ENCODE measurements at places on chromosomes 2 and 18.
A peak's percentile ranks its signal among the peaks of the same experiment; 100 is the strongest.

DNA sequence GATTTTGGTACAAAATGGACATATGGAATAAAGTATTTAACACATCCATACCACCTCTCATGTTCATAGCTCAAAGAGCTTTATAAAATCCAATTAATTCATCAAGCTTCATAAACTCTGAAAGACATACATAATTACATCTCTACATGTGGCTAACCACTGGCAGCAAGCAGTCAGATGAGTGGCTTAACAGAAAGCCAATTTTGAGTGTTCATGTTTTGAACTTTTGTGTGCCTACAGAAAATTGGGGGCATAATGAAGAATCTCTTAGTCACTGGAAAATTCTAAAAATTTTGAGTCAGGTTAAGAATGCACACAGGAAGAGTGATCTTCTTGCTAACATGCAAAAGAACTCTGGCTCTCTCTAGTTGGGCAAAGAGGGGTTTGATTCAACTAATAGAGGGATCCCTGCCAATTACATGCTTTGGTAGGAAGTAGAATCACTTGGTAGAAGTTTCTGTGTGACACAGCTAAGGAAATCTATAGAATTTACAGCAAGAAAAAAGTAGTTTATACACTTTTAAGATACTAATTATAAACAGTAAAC lies 287.4 kb downstream of the NOL4 start:
- no peak for DNase-seq

DNA sequence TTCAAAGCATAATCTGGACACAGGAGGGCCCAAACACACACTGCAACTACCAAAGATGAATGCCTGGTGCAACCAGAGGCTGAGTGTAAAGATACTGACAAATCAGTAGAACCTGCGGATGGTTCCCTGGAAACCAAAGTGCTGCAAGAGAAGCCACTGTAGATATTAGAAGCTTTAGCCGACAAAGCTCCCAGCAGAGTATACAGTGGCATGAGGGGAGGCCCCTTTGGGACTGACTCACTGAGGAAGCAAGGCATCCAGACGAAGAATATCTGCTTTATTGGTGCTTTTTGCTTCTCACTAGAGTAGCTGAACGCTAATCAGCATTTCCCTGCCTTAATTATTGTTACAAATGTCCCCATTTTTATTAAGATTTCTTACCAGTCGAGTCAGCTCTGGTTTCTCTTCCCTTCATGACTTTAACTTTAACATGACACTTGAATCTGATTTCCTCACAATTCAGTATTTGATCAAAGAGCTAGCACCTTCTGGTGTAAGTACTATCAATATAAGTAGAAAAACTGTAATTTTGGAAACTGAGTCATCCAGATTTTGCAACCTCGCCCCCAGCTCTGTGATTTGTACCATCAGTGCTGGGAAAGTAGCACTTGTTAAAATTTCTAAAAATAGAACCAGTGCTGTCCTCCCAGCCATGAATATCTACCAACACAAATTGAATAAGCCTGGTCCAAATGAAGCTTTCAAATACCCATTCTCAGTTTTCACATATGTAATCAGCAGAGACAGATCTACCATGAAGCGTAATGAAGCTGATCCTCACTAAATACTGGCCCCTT lies 34.2 kb downstream of the FIGN start:
- DNase-seq = no peak

- no peak for DNase-seq
Observed at GRCh38 chr18:26579941-26580618, 31.7 kb upstream of the KCTD1 start.

DNA sequence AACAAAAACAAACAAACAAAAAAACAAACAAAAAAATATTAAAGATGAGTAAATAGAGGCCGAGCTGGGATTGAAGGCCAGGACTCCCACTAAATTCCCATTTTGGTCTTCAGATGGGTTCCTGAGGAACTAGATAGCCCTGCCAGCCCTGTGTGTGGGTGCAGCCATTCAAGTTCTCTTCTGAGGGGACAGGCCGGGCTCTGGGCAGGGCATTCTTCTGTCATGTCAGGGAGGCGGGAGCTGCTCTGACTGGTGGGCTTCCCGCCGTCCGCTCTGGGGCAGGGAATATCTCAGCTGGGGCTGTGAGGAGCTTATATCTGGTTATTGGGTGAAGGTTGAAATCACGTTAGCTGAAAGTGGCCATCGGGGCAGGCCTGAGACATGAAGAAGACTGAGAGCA lies 127.3 kb upstream of the CXCR4 start:
- no peak for DNase-seq

GRCh38 chr2:211479536-211480150 lies 923.2 kb downstream of the CPS1 start:
- DNase-seq = no peak

DNA sequence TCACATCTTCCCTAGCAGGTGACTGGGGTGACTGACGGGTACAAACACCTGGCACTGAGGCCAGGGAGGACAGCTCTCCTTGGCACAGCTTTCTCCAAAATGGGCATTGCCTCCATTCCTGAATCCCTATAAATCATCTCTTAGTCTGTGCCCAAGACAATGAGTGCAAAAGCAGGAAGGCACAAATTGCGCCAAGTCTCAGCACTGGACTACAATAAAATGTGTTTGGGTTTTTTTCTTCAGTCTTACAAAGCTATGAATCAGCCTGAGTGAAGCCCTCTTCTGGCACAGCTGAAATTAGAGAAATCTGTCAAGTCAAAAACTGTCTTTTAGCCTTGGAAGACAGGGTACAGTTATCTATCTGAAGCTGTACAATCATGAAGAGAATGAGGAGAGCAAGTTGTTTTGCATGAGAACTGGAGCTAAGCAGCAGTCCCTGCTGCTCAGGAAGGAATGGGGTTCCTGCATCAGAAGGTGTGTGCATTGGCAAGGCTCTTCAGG lies 90.8 kb downstream of the EPB41L3 start:
- no peak for DNase-seq

- DNase-seq = no peak
Observed at GRCh38 chr2:202705446-202706020, 70.8 kb downstream of the FAM117B start.

- no peak for DNase-seq
Observed at GRCh38 chr2:239175181-239175580, 225.6 kb downstream of the HDAC4 start.

DNA sequence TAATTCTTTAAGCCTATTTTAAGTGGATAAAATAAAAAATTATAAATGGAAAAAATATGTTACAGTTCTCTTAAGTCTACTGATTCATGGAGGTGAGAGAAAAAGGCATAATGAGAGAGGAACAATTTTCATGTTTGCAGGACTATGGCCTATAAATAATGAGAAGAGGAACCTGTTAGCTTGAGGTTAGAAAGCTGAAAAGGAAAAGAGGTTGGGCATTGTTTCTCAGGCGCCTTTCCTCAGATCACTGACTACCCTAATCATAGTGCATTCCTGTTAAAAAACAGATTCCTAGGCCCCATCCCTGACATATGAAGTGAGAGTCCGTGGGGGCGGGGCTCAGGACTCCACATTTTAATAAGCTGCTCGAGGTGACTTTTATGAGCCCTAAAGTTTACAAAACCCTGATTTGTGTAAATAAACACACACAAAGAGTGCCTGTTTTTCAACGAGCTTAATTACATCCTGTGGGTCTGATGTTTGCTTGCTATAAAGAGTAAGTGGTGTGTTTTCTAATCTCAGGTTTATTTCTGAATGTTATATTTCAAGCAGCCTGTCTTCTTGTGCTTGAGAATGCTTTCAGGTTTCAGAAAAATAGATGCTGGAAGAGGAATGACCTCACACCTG lies 335.5 kb downstream of the CLIP4 start:
- DNase-seq = no peak

DNA sequence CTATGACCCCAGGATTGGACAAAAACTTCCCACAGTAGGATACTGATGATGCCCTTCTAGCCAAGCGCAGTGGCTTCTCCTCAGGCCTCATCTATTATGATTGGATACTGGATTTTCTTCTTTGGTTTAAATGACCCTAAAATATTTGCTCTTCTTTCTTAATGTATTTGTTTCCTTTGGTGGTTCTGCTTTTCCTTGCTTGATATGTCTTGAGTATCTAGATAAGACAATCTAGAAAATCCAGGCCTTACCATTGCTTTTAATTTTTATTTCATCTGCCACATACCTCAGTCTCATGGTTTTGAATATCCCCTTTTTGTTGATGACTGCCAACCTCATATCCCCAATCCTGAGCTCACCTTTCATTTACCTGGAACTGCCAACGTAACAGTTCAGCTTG lies 35.6 kb downstream of the OTOF start:
- DNase-seq = no peak

- DNase-seq = no peak
Observed at GRCh38 chr18:73790587-73790986, 357.0 kb downstream of the FBXO15 start.

- no peak for DNase-seq
Observed at GRCh38 chr2:215727507-215728503, 285.5 kb downstream of the MREG start.

DNA sequence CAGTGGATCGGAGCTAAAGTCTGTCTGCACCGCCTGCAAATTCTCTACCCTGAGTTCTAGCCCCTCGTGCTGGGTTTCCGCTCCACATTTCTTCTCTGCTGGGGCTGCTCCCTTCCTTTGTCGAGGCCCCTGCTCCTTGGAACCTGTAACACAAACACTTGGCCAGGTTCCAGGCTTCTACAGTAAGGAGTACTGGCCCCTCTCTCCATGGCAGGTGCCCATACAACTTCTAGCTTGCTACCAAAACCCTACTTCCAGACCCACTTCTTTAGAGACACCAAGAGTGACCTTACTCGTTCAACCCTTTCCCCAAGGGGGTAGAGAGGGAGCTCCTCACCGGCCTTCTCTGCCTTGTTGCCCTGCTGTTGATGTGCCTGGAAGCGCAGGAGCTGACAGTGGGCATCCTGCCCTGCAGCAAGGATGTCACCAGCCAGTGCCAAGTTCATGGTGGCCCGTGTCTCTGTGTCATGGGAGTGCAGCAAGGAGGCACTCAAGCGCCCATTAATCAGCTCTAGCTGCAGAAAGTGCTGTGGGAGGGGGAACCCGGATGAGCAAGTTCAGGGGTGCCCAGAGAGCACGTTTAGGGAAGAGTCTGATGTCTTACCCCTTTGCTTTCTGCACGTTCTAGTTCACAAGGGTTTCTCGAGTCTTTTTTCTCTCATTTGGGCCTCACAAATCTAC lies 1.1 kb downstream of the PREB start:
- peak; percentile 41 for DNase-seq

DNA sequence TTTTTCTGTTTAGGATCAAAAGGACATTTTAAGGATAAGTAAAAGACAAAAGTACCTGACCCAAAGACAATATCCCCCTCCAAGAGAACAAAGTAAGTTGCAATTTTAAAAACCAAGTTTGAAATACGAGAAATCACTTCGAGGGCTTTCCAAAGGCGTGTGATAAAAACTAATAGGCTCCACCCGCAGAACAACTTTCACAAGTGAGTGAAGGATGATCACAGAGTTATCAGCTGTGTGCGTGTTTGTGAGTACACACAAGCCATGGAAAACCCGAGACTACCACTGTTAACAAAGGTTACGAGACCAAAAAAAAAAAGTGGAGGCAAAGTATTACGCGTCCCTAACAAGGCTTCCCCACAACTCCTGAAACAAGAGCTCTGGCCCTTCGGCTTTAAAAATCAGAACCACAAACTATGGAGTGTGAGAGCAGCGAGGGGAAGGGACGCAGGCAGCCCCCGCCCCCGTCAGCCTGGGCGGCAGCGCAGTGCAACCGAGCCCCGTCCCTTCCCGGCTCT lies 719 bp downstream of the SMAD2 start:
- DNase-seq = no peak

DNA sequence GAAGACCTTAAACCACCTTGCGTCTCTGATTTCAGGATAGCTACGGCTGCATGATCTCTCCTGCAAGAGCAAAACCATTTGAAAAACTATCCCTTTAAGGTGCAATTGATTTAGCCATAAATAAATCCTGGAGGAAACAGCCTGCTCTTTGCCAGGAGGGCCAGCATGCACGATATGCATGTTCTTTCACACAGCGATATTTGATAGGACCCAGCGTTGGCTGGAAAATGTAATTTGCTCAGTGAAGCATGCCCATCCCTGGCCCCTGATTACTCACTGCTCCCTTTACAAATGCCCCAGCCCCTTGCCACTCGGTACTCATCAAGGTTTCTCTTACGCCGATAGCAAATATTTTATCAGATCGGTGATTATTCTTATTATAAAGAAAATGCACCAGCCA lies 315.4 kb downstream of the CDH2 start:
- DNase-seq = no peak

GRCh38 chr18:49839012-49839411 lies 25.7 kb upstream of the ACAA2 start:
- DNase-seq = no peak

GRCh38 chr2:42999391-42999841 lies 207.0 kb upstream of the HAAO start:
- DNase-seq = no peak

DNA sequence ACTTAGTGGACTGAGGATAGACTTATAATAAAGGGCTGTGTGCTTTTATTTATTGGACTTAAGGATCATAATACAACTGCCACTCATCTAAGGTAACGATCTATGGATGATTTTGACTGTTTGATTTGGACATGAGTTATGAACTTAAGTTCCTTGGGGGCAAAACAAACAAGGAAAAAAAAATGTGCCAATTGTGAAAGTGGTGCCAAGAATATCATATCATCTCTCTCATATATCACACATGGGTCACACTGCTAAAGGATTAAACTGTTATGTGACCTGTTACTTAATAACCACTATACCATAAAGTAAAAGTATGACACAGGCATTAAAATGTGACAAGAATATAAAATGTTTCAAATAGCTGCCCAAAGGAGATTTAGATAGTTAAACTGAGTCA lies 886.3 kb downstream of the ERBB4 start:
- no peak for DNase-seq

DNA sequence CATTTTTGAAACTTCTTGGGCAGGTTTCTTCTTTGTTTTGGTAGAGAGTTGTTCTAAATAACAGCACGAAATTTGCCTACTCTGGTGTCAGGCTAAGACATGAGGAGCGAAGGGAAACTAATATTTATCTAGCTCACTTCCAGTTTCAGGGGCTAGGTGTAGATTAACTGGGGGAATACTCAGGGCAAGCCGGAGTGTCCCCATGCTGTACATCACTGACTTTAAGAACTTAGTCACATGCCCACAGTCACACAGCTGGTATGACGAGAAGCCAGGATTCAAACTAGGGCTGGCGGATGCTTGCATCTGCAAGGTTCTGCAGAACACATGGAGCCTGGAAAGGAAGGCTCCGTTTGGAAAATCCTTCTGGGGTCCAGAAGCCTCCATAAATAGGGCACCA lies 133.3 kb downstream of the ALPK2 start:
- no peak for DNase-seq

DNA sequence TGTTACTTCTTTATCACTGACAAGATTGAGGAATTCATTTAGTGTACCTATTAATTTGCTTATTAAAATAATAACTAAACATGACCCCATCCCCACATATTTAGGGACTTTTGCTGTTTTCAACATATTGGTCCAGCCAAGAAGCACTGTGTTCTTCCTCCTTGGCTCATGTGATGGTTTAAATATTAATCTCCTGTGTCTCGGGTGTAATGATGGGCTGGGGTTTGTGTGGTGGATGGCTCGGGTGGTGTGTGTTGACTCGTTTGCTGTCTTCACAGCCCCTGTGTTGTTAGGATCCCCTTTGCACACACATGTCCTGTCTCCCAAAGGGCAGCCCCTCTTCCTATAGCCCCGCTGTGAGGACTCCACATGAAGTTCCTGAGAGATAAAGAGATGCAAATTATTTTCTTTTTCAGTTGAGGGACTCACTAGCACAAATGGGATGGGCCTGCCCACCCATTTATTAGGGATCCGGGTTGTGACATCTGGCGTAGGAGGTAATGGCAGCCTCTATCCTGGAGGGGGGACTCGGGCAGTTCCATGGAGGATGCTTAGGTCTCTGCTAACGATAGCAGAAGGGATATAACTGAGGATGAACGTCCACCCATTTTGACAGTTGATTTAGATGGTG lies 53.4 kb downstream of the FHOD3 start:
- no peak for DNase-seq

Measured in left ventricle myocardium superior (tissue), 1 donor.